ENCODE measurements at places on chromosomes 12 and 14. TPM values are rescaled to one million over a fixed set of nuclear protein-coding genes. Genes with fewer than 3 reads are reported as not detected.
A peak's percentile ranks its signal among the peaks of the same experiment; 100 is the strongest.

GRCh38 chr12:121187501-121187900 is 22.4 kb upstream of the P2RX4 start:
- no peak for DNase-seq

GRCh38 chr12:52266514-52266913 is 7.9 kb upstream of the KRT86 start:
- DNase-seq: no peak

- DNase-seq: no peak
Measured at GRCh38 chr12:110778833-110779577, 36.3 kb upstream of the PPP1CC start.

- DNase-seq: no peak
Measured at GRCh38 chr14:92161521-92161920, 39.8 kb downstream of the CPSF2 start.

DNA sequence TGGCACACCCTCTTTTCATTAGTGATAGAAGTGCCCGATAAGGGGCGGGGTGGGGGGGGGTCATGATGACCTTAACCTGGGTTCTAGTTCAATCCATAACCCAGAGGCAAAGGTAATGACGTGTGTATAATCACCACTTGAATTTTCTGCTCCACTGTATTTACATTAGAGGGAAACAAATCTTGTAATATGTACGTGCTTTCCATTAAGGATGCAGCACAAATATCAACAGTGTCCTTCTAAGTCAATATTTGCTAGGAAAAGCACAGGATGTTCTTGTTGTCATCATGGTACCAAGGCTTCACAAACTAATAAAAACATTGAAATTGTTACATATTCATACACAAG is 121.2 kb upstream of the SLC38A2 start:
- DNase-seq: no peak

GRCh38 chr14:36870776-36871175 is 209.1 kb downstream of the PAX9 start:
- no peak for DNase-seq

- DNase-seq: no peak
Measured at GRCh38 chr12:22299294-22299912, 35.1 kb downstream of the ST8SIA1 start.

- DNase-seq: no peak
Measured at GRCh38 chr12:129520739-129521138, 383.1 kb downstream of the TMEM132D start.

GRCh38 chr14:22282417-22282816 is 306.6 kb downstream of the DAD1 start:
- DNase-seq: no peak

- peak; percentile 20 for DNase-seq
Measured at GRCh38 chr14:104596927-104597351, 7.6 kb downstream of the TMEM179 start.

DNA sequence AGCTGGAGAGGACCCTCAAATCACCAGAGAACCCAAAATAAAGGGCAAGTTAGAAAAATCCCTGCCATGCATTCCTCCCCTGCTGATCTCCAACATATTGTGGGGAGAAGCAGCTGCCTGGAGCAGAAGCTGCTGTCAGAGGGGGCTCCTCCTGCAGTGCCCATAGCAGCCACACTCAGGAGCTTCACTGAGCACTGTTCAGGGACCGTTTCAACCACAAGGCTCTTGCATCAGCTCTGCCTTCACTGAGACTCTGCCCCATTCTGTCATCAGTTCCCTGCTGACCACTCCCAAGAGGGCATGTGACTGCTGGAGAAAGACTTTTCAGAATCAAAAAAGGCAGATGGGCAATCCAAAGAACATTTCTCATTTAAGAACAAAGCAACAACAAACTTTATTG is 392.7 kb downstream of the GALC start:
- DNase-seq: no peak

- DNase-seq: no peak
Measured at GRCh38 chr14:72557671-72558070, 336.2 kb downstream of the DPF3 start.

- DNase-seq: no peak
Measured at GRCh38 chr14:36085861-36086260, 90.7 kb downstream of the PTCSC3 start.

GRCh38 chr14:34368115-34368970 is 93.7 kb downstream of the SPTSSA start:
- no peak for DNase-seq

DNA sequence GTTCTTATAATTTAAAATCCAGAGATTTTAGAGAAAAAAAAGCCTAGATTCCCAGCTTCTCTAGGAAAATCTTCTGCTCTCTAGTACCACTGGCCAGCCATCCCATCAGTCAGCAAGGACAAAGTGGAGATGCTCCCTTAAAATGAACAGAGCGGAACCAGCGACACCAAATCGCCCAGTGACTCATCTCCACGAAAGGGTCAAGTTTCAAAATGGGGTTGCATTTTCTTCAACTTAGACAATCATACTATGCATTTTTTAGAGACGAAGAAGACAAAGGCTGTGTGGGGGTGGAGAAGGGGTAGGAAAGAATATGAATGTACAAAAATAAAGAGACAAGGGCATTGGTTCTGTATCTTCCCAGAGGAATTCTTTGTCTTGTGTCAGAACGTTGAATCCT is 212.0 kb downstream of the SLC15A4 start:
- DNase-seq: no peak

DNA sequence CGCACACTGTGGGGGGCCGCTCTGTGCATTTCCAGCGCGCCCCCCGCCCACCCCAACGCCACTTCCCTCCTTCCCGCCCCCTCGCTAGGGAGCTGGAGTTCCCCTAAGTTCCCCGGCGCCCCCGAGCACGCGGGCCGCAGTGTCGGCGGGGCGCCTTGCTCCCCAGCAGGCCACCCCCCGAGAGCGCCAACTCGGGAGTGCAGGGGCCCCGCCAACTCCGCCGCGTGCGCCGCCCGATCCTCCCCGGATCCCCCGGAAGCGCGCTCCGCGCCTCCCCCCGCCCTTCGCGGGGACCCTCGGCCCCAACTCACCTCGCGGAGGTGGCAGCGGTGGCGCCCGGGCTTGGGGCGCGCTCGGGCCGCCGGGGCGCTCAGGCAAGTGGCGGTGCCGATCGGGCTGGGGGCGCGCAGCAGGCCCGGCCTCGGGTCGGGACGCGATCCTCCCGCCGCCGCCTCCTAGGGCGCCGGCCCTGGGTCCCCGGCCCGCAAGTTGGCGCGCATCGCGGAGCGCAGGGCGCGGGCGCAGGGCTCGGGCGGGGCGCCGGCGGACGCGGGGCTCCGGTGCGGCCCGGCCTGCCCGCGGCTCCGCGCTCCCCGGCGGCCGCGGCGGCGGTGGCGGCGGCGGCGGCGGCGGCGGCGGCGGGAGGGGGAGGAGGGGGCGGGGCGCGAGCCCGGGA is at the start of gene NCOR2:
NCOR2 (minus strand) TSS at position 616 of the 676 bp plus-strand sequence. CDS start 72,361 bp downstream, outside the sequence.
- peak; percentile 81 for DNase-seq

- no peak for DNase-seq
Measured at GRCh38 chr14:55347040-55347439, 64.6 kb downstream of the ATG14 start.

DNA sequence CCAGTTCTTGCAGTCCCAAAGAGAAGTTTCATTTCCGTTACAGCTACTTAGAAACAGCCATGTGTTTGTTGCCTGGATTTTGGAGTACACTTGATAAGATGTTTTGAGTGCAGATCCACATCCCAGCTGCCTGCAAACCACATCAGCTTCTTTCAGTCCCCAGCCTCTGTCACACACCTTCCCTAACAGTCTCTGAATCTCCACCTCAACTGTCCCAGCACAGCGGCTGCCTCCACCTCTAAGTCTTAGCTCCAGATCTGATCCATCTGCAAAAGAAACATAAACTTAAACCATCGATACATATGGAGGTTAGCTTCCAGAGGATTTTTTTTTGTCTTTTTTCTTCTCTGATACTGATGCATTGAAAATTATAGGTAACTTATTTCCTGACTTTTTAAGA is 8.4 kb downstream of the CD163 start:
- DNase-seq: no peak

DNA sequence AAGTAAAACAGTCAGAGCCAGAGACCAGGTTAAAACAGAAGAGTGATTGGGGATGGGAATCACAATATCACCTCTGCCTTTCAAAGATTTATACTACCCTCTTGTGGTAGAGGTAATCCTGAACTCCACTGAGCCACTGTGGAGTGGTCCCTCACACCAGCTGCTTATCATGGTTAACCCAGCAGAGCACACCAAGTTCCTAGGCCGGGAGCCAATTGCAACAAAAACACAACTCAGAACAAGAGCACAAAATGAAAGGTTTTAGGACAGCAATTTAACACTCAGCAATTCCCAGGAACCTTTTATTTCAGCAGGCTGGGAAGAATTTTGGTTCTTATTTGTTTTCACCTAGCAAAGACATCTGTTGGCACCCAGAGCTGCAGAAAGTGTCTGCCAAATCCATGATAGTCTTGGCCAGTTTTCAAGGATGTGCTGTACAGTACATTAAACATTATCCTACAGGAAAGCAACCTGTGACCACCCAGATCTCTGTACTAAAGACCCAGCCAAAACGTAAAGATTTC is 220.5 kb upstream of the ATXN7L3B start:
- no peak for DNase-seq

GRCh38 chr12:120213758-120214157 is 12.8 kb upstream of the RPLP0 start:
- peak; percentile 15 for DNase-seq

The SYNE3 gene
- 1.8 TPM for polyA plus RNA-seq

The CLEC4D gene
- not detected for polyA plus RNA-seq

The CIDEB gene
- polyA plus RNA-seq: 0.03 TPM

The FAIM2 gene
- 6.3 TPM for polyA plus RNA-seq

The PTPRO gene
- polyA plus RNA-seq: 1.9 TPM

The IFI27 gene
- 1.2 TPM for polyA plus RNA-seq

The GPR137C gene
- polyA plus RNA-seq: 0.60 TPM

The ANKRD33 gene
- polyA plus RNA-seq: not detected

The SERPINA3 gene
- polyA plus RNA-seq: 0.25 TPM

The DGLUCY gene
- 17.2 TPM for polyA plus RNA-seq

The RNF212B gene
- polyA plus RNA-seq: not detected

The TSPAN9 gene
- polyA plus RNA-seq: 40.1 TPM

The AICDA gene
- not detected for polyA plus RNA-seq

The CTSG gene
- polyA plus RNA-seq: not detected

The DNAH10 gene
- polyA plus RNA-seq: 0.15 TPM

The HHIPL1 gene
- polyA plus RNA-seq: 0.02 TPM
